DMS53 (cell line): ENCODE measurements at places on chromosomes 5 and 9.

DNA sequence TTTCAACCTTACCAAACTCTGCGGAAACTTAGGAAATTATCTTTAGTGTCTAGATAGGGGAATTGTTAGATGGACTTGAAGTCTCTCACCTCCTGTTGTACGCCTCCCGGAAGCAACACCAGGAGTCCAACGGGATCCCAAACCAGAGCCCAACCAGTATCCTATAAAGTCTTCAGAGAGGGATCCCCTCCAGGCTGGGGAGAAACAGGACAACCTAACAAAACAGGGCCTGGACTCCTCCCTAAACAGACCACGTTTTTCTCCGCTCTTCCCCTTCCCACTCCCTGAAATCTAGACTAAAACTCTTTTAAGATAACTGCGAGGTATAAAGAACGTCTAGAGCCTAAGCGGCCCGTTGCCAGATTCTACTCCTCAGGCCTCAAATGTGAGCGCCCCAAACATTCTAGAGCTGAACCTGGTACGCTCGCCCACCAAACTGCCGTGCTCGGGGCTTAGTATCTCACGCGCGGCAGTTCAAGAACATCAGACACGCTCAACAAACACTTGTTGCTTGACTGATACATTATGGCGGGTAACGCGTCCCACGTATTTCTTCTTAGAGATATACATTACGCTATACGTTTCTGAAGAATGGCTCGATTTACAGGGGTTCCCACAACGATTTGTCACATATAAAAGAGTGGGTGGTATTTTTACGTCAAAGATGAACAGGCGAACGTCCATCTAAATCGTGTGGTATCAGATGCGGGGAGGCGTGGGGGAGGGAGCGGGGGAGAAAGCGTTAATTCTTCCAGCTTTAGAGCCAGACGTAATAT, 663 bp upstream of the SMIM27 start:
- DNase-seq = peak; percentile 78

- peak; percentile 50 for DNase-seq
Observed at GRCh38 chr5:69454460-69455249, 37.9 kb upstream of the OCLN start.

- peak; percentile 53 for DNase-seq
Observed at GRCh38 chr9:99173570-99174504, 47.9 kb downstream of the ALG2 start.

- peak; percentile 0 for DNase-seq
Observed at GRCh38 chr9:10562581-10563343, 50.0 kb downstream of the PTPRD start.

DNA sequence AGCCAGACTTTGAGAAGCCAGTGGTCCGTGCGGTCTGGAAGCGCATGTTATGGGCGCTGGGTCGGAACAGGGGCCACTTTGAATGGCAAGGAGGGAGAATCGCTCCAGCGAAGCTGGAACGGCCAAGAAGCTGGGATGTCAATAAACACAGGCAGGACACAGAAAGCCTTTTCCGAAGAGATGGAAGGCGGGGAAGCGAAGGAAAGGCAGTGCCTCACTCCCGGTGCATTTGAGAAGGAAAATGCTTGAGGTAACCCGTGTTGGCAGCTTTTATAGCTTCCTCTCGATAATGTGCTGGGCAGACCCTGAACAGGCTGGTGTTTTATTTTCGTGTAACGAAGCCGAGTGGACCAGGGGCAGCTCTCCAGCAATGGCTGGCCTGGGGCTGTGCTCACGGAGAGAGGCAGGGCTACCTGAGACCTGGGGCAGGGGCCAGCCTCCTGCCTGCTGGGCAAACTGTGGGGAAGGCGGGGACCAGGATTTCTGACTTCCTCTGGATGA, 84.2 kb upstream of the SPRY4 start:
- DNase-seq = no peak

DNA sequence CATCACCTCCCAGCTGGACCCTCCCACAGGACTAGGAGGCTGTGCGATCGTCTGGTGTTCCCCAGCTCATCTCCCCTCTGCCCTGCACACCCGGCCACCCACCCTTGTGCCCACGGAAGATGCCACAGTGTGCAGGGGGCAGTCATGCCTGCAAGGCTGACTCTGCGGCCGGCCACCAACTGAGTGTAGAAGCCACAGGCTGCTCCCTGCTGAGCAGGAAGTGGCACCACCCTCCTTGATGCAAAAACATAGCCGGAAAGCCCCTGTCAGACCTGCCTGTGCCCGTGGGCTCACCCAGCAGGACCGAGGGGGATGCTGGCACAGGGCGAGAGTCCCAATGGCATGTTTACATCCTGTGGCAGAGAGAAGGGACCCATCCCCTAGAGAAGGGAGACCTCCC, 40.3 kb upstream of the SLC12A7 start:
- DNase-seq = no peak

- no peak for DNase-seq
Observed at GRCh38 chr9:98148486-98148885, 29.5 kb upstream of the TRIM14 start.

GRCh38 chr5:121872856-121873255, 21.2 kb downstream of the FTMT start:
- DNase-seq = no peak

DNA sequence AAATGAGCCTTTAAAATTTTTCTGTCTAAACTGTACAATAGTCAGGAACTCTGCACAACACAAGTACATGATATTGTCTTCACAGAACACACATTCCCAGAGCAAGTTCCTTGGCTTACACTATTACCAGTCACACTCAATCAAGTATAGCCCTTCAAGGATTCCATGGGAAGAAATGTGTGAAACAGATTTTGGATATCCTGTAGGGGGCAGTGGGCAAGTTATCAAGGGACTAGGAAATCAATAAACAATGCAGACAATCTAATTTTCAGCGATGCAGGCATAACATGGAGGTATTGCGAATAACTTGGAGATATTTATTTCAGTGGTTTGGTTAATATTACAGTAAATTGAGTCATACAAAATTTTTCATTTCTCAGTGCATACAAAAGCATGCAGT, 1171.5 kb upstream of the NUDT12 start:
- no peak for DNase-seq

GRCh38 chr5:138359621-138360020, 7.1 kb downstream of the KDM3B start:
- DNase-seq = no peak

- no peak for DNase-seq
Observed at GRCh38 chr5:172473427-172473826, 19.1 kb upstream of the SH3PXD2B start.

GRCh38 chr5:137668637-137669036, 67.3 kb downstream of the KLHL3 start:
- DNase-seq = peak; percentile 76

DNA sequence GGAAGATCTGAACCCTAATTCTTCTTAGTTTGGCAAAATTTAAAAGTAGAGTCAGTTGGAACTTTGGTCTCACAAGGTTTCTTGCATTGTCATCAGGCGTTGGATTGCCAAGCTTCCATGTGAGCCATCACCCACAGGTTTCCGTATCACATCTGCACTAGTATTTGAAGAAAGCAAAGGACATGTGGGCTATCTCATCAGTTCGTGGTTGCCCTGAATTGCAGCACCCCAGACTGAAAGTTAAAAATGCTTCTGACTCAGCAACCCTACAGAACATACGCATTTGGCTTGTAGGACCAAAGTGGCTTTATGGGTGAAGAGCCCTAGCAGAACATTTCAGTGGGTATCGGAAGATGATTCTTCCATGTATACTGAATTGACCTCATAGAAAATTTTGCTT, 358.0 kb downstream of the ENC1 start:
- DNase-seq = no peak

GRCh38 chr5:172801179-172801671, 30.2 kb upstream of the DUSP1 start:
- DNase-seq = no peak

GRCh38 chr5:96339862-96340261, 93.2 kb downstream of the PCSK1 start:
- DNase-seq = no peak

- DNase-seq = no peak
Observed at GRCh38 chr5:15452030-15452429, 48.0 kb upstream of the FBXL7 start.

GRCh38 chr5:37435261-37435660, 56.1 kb downstream of the WDR70 start:
- no peak for DNase-seq

GRCh38 chr9:133824106-133824801, 86.1 kb upstream of the SARDH start:
- no peak for DNase-seq

- peak; percentile 10 for DNase-seq
Observed at GRCh38 chr9:34559624-34560455, 29.7 kb downstream of the CNTFR start.

- DNase-seq = no peak
Observed at GRCh38 chr9:122008559-122008958, 84.5 kb downstream of the TTLL11 start.

- DNase-seq = no peak
Observed at GRCh38 chr5:59621477-59621876, 272.0 kb downstream of the PDE4D start.

DNA sequence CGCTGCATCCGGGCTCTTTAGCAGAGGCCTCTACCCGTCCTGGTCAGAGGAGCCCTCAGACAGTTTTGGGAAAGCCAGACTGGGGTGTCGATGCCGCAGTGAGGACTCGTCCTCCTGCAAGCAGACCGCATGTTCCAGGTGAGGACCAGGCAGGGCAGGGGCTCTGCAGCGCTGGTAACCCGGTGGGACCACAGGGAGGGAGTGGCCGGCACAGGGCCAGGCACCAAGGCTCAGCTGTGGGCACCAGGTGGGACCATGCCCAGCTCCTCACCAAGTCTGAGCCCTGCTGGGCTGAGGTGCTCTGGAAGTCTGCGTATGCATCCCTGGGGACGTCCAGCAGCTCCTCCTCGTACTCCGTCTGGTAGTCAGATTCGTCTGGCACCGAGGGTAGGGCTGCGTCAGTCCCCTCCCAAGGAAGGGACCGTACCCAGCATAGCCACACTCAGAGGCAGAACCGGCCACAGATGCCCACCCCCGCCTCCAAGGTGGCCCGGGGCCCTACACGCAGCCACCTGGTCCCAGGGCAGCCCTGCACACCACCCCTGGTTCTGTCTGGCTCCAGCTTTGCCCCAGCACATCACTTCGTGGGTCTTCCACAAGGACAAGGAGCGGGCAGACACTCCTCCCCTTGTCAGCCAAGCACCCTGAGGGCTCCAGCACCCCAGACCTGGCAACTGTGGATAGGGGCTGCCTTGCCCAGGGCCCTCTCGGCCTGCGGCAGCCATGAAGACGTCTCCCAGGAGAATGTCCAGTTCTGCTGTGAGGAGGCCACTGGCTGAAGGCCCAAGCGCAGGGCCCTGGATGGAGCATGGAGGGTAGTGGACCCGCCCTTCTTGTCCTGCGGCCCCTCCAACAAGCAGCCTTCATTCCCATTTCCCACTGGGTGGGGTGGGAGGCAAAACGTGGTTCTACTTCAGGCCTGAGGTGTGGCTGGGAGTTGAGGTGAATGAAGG, 1.5 kb upstream of the NSMF start:
- no peak for DNase-seq

- no peak for DNase-seq
Observed at GRCh38 chr5:65184780-65185179, 296.9 kb downstream of the ADAMTS6 start.

DNA sequence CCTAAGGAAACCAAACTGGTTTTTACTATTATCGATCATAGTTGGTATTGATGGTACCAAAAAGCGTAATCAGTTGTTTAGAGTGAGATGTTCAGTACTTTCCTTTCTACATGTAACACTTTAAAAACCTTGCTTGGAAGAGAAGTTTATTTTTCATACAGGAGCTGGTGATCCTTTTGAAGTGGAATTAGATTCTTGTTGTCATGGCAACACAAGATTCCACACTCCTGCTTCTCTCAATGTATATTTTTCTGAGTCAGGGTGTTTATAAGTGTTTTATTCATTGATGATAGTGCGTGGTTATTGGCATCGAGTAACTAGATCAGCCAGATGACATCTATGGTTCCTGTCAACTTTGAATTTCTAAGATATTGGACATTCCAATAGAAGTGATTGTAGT, 181.1 kb upstream of the CHD1 start:
- DNase-seq = no peak

GRCh38 chr9:3898461-3899218, 372.8 kb upstream of the RFX3 start:
- DNase-seq = no peak

DNA sequence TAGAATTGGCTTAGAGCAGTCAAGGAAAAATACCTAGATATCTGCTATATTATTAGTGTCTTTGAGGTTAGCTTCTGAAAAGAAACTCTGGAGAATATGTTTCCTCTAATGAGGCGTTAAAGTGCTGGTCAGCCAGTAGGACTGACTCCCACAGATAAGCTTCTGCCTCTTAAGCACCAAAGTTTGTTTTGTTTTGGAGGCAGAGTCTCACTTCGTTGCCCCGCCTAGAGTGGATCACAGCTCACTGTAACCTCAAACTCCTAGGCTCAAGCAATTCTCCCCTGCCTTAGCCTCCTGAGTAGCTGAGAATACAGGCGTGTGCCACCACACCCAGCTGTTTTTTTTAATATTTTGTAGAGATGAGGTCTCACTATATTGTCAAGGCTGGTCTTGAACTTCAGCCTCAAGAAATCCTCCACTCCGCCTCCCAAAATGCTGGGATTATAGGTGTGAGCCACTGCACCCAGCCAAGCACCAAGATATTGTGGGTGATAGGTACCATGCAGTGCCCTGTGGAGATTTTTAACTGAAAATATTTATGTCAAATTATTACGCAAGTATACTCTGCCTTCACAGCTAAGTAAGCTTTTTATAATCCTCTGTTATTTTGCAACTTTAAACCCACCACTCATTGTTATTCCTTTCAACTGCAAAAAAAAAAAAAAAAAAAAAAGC, 24.7 kb upstream of the TMEM171 start:
- no peak for DNase-seq

DNA sequence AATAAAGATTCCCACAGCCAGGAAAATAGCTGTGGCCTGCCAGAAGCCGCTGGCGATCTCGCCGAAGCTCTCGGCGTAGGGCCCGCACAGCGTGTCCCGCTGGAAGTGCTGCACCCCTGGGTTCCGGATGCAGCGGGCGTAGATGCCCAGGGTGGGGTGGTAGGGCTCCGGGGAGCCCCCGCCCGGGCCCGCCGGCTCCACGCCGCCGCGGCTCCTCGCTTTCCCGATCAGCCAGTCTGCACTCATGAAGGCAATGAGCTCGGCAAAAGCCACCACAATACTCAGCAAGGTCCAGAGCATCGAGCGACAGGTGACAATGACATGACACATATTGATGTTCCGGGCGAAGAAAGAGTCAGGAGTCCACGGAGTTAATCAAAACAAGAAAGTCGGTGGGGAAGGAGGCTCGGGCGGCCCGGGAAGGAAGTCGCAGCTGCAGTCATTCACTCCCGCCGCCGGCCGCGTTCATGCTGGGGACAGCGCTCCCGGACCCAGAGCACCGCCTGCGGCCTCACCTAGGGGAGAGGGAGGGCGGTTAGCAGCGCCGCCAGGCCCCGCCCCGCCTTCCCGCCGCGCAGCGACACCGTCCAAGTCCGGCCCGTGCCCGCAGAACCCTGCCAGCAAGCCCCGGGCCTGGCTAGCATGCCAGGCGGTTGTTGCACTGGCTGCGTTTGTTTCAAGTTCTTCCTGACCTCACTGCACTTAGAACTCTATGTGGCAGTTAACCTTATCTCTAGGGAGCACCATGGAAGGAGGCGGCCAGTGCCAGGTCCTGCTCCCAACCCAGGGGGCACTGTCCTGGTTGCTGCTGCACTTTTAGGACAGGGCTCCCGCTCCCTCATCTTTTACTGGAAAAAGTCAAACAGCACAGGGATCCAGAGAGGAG, 138.4 kb downstream of the LHFPL2 start:
- peak; percentile 87 for DNase-seq

- DNase-seq = no peak
Observed at GRCh38 chr5:158154226-158155005, 295.5 kb upstream of the CLINT1 start.
